Thyroid gland (tissue), 4 donors: ENCODE measurements at places on chromosomes 3 and 15. TPM values are rescaled to one million over a fixed set of nuclear protein-coding genes. Genes with fewer than 3 reads are reported as not detected.

DNA sequence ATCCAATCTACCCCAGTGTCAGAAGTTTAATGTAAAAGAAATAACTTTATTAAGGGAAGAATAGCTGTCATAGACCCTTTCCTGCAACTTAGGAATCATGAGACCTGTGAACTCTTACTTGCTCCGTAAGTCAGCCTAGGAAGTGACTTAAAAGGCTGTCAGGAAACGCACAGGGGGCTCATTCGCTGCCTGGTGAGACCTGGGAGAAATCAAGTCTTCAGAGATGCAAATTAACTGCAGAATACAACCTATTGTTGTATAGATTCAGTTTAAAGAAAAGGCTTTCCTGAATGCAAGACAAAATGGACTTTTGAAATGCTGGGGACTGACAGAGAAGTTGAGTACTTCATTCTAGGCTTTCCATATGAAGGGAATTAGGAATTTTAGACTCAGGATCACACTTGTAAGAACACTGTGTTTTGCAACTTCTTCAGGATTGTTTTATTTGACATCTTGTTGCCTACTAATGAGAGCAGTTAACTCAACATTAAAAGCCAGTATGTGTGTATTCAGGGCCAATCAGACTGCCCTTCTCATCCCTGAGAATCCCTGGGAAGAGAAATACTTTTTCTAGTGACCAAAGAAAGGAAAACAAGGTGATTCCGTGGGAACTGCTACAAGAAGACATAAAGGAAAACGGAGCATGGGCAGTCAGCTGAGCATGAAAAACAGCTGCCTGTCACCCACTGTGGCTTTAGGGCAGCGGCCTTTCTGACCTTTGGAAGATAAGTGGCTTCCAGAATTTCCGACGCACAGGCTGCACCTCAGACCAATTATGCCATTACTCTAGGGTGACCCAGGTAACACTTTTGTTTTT is 18.5 kb upstream of the DPPA4 start:
- no peaks in the 10 kb centered on the region for H3K36me3 ChIP-seq
- no peak overlapping the region for H3K4me3 ChIP-seq
- no peak for DNase-seq
- H3K27me3 ChIP-seq: no peaks in the 10 kb centered on the region

Gene COL6A5
- 0.11 TPM for total RNA-seq

Gene TMIE
- total RNA-seq: 1.1 TPM

GRCh38 chr15:49015896-49016295 is 30.4 kb downstream of the SECISBP2L start:
- H3K4me3 ChIP-seq: no peak overlapping the region
- no peak overlapping the region for H3K27ac ChIP-seq
- no peak for DNase-seq
- H3K27me3 ChIP-seq: no peaks in the 10 kb centered on the region
- H3K4me1 ChIP-seq: no peaks in the 10 kb centered on the region

GRCh38 chr3:139522421-139522820 is 17.1 kb downstream of the RBP1 start:
- H3K36me3 ChIP-seq: no peaks in the 10 kb centered on the region
- H3K4me3 ChIP-seq: no peak overlapping the region
- no peaks in the 10 kb centered on the region for H3K27me3 ChIP-seq
- H3K27ac ChIP-seq: no peak overlapping the region
- no peak for DNase-seq

- DNase-seq: peak; percentile 7
- H3K36me3 ChIP-seq: no peaks in the 10 kb centered on the region
- H3K4me1 ChIP-seq: no peaks in the 10 kb centered on the region
Observed at GRCh38 chr3:127888564-127889107, 26.4 kb upstream of the KBTBD12 start.

Gene REC114
- not detected for total RNA-seq

DNA sequence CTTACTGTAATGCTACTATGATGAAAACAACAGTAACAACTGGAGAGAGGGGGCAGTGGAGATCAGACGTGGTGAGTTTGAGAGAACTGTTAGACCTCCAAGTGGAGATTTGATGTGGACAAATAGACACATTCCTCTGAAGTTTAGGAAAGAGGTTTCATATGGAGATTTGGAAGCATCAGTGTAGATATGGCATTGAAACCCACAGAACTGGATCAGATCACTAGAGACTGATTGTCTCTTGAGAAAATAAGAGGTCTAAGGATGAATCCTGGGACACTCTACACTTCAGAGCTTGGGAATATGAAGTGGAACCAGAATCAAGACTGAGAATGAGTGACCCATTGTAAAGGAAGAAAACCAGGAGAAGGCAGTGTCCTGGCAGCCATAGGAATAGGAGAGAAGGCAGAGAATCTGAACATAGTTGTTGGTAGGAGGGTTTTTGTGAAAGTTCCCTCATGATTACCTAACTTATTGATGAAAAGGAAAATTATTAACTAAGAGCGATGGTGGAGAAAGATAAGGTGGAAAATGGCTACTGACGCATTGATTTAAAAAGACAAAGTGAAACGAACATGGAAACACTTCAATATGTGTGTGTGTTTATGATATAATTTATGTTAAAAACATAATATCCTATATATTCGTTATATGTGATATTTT is 29.7 kb upstream of the PYDC2 start:
- H3K36me3 ChIP-seq: no peaks in the 10 kb centered on the region
- H3K27me3 ChIP-seq: no peaks in the 10 kb centered on the region
- H3K27ac ChIP-seq: no peak overlapping the region
- no peaks in the 10 kb centered on the region for H3K4me1 ChIP-seq

GRCh38 chr15:69075440-69075839 is 60.9 kb downstream of the NOX5 start:
- no peak overlapping the region for H3K27ac ChIP-seq
- H3K27me3 ChIP-seq: no peaks in the 10 kb centered on the region
- H3K4me3 ChIP-seq: no peak overlapping the region
- no peaks in the 10 kb centered on the region for H3K36me3 ChIP-seq
- DNase-seq: no peak
- peaks cover 13% of the 10 kb centered on the region for H3K4me1 ChIP-seq

Gene SLC27A2
- total RNA-seq: 4.2 TPM

Gene GALNT15
- 226 TPM for total RNA-seq

GRCh38 chr3:129609591-129610182 is 3.2 kb upstream of the PLXND1 start:
- H3K4me3 ChIP-seq: no peak overlapping the region
- H3K36me3 ChIP-seq: no peaks in the 10 kb centered on the region
- peak overlapping the region; percentile 86 for H3K27ac ChIP-seq
- peaks cover 63% of the 10 kb centered on the region for H3K4me1 ChIP-seq

GRCh38 chr3:136366289-136366688 is 116.1 kb downstream of the PCCB start:
- H3K4me3 ChIP-seq: no peak overlapping the region
- H3K4me1 ChIP-seq: no peaks in the 10 kb centered on the region
- no peaks in the 10 kb centered on the region for H3K27me3 ChIP-seq
- no peak for DNase-seq
- no peaks in the 10 kb centered on the region for H3K36me3 ChIP-seq
- H3K27ac ChIP-seq: no peak overlapping the region

DNA sequence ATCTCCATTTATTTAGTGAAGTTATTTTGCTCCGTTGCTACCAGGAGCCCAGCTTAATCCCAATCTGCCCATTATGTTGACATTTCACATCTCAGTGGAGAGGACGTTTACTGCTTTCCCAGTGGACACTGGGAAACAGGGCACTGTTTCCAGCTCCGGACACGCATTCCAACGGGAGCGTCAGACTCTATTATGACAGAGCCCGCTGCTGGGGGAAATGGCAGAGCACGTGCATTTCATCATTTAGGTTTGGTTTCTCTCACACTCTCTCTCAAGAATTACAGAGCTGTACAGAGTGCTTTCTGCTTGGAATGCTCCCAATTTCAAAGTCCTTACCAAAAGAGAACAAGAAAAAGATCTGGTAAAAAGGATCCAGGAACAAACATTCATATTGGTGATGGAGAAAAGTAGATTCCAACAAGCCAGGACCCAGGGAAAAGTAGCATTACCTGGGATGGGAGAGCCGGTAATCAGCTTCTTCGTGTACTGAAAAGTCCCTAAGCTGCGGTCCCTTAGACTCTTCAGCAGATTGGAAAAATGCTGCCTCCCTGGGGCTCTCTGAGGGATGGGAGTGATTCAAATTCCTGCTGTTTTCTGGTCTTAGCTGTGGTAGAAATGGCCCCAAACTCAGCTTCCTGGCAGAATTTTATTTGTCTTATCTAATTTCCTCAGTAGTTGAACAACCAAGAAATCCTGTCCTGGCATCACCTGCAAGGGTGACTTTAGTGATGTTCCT is 136.0 kb upstream of the THBS1 start:
- DNase-seq: no peak
- no peaks in the 10 kb centered on the region for H3K36me3 ChIP-seq
- no peak overlapping the region for H3K4me3 ChIP-seq

DNA sequence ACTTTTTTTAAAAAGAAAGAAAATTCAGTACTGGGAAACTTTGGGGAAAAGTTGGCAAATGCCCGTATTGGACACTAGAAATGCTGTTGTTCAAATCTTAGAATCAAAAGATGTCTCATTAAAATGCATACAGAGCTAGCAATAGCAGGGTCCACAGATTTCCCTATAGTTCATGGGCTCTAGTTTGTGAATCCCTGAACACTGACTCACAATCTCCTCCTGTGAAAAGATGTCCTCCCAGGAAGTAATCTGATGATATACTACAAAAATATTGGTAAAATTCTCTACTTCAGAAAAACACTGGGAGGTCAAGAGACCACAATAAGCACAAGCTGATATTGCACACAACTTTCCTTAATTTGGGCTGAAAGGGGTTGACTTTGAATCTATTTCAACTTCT is 568.4 kb upstream of the ZNF385D start:
- no peaks in the 10 kb centered on the region for H3K27me3 ChIP-seq
- H3K27ac ChIP-seq: no peak overlapping the region
- no peaks in the 10 kb centered on the region for H3K4me1 ChIP-seq
- DNase-seq: no peak
- no peaks in the 10 kb centered on the region for H3K36me3 ChIP-seq
- H3K4me3 ChIP-seq: no peak overlapping the region

- no peaks in the 10 kb centered on the region for H3K4me1 ChIP-seq
- no peaks in the 10 kb centered on the region for H3K27me3 ChIP-seq
- no peaks in the 10 kb centered on the region for H3K36me3 ChIP-seq
- no peak for DNase-seq
- no peak overlapping the region for H3K4me3 ChIP-seq
Observed at GRCh38 chr15:55016225-55016624, 180.5 kb downstream of the RSL24D1 start.

GRCh38 chr3:66256806-66257205 is 36.0 kb downstream of the SLC25A26 start:
- no peaks in the 10 kb centered on the region for H3K27me3 ChIP-seq
- H3K36me3 ChIP-seq: no peaks in the 10 kb centered on the region
- no peak for DNase-seq
- peaks cover 5% of the 10 kb centered on the region for H3K4me1 ChIP-seq
